ENCODE measurements at places on chromosomes 7 and 10.

- DNase-seq, result no peak
Measured at GRCh38 chr10:91540733-91541132, 92.1 kb downstream of the PPP1R3C start.

- DNase-seq, result no peak
Measured at GRCh38 chr10:11600280-11600679, 11.2 kb downstream of the USP6NL start.

GRCh38 chr7:137539111-137539715, 195.7 kb upstream of the PTN start:
- no peak for DNase-seq

- DNase-seq, result no peak
Measured at GRCh38 chr7:22879280-22879679, 56.6 kb upstream of the TOMM7 start.

DNA sequence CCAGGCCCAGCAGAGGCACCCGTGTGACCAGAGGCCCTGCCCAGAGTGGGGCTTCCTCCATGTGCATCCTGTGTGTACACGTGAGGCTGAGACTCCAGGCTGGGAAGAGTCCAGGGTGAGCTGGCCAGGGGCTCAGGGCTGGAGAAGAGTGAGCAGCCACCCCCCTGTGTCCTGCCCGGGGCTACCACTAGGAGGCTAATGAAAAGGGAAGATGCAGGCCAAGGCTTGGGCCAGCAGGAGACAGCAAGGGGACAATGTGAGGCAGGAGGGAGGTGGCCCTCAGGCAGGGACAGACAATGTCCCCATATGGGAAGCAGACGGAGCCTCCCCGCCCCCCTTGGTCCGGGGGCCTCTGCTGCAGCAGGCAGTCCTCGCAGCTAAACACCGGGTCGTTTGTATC, 102.0 kb downstream of the HIF1AN start:
- DNase-seq, result no peak

GRCh38 chr7:2710286-2710655, 22.3 kb downstream of the AMZ1 start:
- DNase-seq, result peak; percentile 43

DNA sequence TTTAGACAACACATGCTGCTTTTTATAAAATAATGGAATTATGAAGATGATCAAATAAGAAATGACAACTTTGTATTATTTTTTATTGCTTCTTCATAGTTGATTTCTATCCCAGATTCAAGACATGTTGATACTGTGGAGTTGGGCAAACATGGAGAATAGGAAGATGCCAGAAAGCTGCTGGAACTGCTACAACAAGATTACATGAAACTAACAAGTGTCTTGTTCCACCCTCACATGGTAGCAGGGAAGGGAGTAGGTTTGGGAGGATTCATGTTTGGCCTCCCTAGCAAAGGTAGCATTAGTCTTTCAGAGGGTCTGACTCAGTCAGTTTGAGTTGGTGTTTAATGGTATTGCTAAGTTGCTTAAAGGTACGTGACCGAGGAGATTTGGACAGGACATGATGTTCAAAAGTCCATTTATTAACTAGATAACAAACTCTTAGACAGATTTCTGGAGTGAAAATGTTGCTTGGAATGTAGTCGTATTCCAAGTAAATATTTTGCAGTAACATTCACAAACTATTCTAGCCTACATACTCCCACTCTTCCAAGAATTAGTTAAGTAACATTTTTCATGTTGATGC, 33.1 kb downstream of the PRR15 start:
- no peak for DNase-seq

- no peak for DNase-seq
Measured at GRCh38 chr10:77084431-77085144, 553.0 kb downstream of the KCNMA1 start.

Data from activated CD4-positive, CD25-positive, alpha-beta regulatory T cell treated with anti-CD3 and anti-CD28 coated beads, Interleukin-2, amount 50 U/mL, for 16 hours (primary cell).